Activated naive CD4-positive, alpha-beta T cell treated with anti-CD3 and anti-CD28 coated beads for 36 hours (primary cell): ENCODE measurements at places on chromosomes 13 and 19. TPM values are rescaled to one million over a fixed set of nuclear protein-coding genes. Genes with fewer than 3 reads are reported as not detected.
A peak's percentile ranks its signal among the peaks of the same experiment; 100 is the strongest.

GRCh38 chr13:25738342-25739196 lies 313.2 kb downstream of the SHISA2 start:
- peak; percentile 10 for DNase-seq

- no peak for DNase-seq
These were observed 752.5 kb upstream of the SGCG start for GRCh38 chr13:22428188-22428828.

DNA sequence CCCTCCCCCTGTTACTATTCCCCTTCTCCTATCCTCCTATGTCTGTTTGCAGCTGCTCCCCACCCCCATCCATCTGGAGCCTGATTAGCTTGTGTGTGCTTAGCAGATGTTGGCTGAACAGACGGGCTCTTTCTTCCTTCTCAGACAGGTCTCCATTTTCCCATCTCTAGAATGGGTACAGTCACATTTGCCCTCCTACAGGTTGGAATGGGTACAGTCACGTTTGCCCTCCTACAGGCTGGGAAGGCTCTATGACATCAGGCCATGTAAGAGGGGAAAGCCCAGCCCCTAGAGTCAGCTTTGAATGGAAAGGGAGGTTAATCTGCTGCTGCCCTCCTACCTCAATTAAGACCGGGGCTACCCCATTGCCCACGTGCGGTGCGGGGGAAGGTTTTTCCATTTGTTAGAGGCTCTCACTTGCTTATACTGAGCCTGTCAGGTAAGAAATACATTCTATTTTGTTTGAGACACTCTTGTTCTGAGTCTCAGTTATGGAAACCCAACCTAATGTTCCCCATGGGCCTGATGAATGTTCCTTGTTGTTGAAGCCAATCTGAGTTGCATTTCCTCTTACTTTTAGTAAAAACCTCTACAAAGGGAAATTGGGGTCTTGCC lies 2.2 kb upstream of the CLEC17A start:
- DNase-seq, result peak; percentile 53

DNA sequence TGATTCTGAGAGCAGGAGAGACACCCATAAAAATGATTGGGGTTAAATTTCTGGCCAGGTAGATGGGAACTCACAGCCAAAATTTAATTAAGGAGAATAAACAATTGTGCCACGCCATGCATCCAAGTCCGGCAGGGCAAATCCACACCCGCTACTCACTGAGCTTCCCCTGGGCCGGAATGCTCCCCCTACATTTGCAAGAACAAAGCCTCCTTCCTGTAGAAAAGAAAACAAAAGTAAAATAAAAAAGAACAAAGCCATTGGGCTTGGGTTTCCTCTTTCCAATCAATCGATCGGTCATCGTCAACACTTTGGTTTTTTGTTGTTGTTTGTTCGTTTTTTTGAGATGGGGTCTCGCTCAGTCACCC lies 30.2 kb upstream of the TFDP1 start:
- peak; percentile 0 for DNase-seq

- no peak for DNase-seq
These were observed 1.1 kb downstream of the ZNF444 start for GRCh38 chr19:56142087-56142787.

GRCh38 chr13:87893186-87893585 lies 222.0 kb downstream of the SLITRK5 start:
- DNase-seq, result no peak

GRCh38 chr13:113934576-113934975 lies 39.3 kb downstream of the C13orf46 start:
- no peak for DNase-seq

DNA sequence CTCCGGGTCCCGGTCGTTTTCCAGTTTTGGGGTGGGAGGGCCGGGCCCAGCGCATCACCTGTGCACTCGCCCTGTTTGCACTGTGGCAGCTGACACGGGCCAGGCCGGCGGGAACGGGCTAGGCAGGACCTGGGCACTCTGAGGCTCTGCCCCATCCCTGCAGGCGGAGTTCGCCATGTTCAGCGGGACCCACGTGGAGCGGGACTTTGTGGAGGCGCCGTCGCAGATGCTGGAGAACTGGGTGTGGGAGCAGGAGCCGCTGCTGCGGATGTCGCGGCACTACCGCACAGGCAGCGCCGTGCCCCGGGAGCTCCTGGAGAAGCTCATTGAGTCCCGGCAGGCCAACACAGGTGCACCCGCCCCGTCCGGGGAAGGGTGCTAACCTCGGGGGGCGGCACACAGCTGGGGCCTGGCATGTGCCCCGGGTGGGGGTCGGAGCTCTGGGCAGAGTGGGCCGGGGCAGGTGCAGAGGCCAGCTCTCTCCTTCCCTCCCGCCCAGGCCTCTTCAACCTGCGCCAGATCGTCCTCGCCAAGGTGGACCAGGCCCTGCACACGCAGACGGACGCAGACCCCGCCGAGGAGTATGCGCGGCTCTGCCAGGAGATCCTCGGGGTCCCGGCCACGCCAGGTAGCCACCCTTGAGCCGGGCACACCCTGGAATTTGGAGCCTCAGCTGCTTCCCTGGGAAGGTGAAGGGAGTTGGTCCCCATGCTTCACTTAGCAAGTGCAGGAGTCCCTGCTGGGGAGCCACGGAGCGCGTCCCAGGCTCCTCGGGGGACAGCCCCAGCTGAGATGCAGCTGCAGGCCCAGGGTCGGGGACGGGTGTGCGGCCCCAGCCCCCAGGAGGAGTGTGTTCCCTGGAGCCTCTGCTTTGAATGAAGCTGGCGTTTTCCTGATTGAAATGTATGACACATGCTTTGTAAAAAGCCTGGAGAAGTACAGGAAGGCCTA lies 9.3 kb upstream of the ZNF554 start:
- DNase-seq, result no peak

DNA sequence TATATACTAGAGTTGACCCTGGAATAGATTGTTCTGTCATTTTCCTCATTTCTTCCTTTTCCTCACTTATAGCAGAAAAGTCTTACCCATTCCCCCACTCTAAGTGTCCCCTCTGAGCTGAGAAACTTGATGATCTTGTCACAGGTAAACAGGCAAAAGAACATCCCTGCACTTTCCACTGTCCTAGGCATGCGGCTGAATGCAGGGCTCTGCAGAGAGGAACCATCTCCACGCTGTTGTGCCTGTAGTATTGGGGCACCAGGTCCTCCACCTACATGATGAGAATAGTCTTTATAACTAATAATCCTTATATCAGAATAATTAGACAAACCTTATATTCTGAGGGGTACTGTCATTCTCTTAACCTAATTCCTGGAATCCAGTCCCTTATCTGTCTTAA lies 211.3 kb downstream of the RBM26 start:
- no peak for DNase-seq

DNA sequence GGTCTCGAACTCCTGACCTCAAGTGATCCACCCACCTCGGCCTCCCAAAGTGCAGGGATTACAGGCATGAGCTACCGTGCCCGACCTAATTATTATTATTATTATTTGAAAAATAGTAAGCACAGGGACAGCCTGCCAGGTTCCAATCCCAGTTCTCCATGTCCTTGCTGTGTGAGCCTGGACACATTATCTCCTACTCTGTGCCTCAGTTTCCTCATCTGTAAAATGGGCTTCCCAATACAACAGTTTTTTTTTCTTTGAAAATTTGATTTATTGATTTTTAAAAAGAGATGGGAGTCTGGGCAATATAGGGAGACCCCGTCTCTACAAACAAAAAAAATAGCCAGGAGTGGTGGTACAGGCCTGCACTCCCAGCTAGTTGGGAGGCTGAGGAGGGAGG lies 3.3 kb downstream of the ZGLP1 start:
- no peak for DNase-seq

DNA sequence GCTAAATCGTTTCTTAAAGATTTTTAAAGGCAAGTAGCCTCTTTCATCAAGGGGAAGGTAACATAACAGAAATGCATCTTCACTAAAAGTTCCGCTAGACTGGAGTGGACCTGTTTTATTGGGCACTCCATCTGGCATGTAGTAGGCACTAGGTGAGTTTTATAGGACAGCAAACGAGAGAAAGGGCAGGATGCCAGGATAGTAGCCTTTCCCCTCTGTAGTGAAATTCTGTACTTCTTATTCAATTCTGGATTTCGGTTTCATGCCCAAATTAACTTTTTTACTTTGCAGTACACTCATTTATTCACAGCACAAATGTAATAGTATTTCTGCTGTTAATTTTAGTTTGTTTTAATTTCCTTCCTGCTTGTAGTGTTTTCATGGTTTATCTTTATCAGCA lies 45.2 kb downstream of the GPR180 start:
- DNase-seq, result no peak

DNA sequence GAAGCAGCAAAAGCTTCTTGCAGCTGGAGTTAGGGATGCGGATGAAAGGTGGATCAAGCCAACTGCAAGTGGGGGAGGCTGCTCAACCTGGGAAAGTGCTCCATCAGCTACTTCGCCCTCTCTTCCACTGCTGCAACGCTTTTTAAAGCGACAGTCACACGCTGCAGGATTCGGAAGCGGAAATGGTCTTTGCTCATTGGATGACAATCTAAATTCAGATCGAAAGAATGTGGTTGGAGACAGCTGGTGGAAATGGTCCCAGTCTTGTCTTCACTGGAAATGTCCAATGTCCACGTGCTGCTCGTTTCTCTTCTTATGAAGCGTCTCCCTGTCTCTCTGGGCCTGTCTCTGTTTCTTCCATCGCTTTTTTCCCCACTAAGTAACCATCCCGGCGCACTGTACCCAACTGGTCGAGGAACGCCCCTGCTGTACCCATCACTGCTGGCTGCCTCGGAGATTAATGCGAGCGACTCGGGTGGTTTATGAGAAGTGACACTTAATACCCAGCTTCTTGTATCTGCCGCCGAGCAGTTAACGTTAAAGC lies 2.1 kb upstream of the FGF9 start:
- DNase-seq, result peak; percentile 58

GRCh38 chr13:52945348-52945747 lies 83.3 kb upstream of the OLFM4 start:
- DNase-seq, result no peak

GRCh38 chr19:7595466-7596133 lies at the start of gene CAMSAP3:
Gene CAMSAP3, plus strand, starts transcription at chr19:7595863. Its CDS starts 140 bp downstream, at chr19:7596003.
- DNase-seq, result peak; percentile 28

DNA sequence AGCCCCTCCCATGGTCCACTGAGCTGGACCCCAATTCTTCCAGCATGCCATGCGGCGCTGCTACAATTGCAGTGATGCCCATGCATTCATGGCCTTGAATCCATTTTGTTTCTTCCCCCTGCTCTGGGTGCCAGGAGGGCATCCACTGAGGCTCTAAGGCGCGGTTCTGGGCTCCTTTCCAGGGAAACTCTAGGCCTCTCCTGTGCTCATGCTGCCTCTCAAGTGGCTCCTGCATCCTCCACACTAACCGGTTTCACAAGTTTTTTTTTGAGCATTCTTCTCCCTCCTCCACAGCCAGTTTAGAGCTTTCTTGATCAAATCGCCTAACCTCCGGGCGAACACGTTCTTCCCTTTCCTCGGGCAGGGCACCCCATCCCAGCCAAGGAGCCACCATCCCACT lies 69.1 kb upstream of the FLT1 start:
- DNase-seq, result no peak

DNA sequence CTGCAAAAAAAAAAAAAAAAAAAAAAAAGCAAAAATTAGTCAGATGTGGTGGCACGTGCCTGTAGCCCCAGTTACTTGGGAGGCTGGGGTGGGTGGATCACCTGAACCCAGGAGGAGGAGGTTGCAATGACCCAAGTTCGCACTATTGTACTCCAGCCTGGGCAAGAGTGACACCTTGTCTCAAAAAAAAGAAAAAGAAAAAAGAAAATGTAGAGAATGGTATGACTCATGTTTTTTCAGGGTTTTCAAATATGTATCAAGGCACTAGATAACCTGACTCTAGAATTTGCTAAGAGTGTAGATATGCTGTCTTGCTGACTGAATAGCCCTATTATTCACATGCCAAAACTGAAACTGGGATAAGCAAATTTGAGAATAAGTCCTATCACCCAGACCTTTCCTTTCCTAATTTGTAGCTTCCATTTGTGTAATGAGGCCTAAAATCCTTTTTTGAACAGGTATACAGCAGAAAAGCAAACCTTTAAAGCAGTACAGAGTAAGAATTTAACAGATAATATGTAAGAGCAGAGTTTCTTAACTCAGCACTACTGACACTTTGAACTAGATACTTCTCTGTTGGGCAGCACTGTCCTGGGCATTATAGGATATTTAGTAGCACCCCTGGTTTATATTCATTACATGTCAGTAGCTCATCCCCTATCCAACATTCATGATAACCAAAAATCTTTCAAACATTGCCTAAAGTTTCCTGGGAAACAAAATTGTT lies 108.6 kb downstream of the ELF1 start:
- peak; percentile 47 for DNase-seq

GRCh38 chr19:23851966-23852365 lies 62.7 kb upstream of the ZNF726 start:
- no peak for DNase-seq

DNA sequence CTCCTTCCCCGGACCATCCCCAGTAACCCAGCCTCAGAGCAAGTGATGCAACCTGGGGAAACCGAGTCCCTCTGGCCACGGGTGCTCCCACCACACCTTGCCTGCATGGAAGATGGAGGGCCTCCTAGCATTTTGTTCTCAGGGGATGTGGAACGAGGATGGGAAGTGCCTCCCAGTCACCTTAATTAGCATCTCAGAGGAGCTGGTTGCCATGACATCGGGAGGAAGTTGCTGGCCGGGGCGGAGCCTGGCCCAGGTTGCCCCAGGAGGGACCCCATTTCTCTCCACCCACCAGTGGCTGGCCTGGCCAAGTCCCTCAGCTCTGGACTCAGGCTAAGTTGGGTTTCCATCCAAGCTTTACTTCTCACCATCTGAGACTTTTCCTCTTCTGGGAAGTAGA lies 24.1 kb upstream of the PTPRS start:
- DNase-seq, result no peak

DNA sequence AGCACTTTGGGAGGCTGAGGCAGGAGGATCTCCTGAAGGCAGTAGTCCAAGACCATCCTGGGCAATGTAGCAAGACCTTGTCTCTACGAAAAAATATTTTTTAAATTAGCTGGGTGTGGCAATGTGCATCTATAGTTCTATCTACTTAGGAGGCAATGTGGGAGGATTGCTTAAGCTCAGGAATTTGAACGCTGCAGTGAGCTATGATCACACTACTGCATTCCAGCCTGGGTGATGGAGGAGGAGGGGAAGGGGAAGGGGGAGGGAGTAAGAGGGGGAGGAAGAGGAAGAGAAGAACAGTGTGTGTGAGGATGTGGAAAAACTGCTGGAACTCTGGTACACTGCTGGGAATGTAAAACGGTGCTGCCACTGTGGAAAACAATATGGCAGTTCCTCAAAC lies 9.2 kb upstream of the CLIP3 start:
- no peak for DNase-seq

- DNase-seq, result no peak
These were observed 17.0 kb upstream of the TDRD3 start for GRCh38 chr13:60379837-60380565.

GRCh38 chr19:32296694-32297093 lies 48.7 kb upstream of the ZNF507 start:
- no peak for DNase-seq

Gene JUND
- total RNA-seq, result 87.9 TPM

Gene DPF1
- 0.41 TPM for total RNA-seq

Gene MBD3L2
- total RNA-seq, result not detected

Gene TMC4
- total RNA-seq, result not detected
